Stimulated activated CD4-positive, alpha-beta T cell treated with anti-CD3 and anti-CD28 coated beads, Interleukin-1b, Interleukin-23, amount 100 ng/mL, for 24 hours (primary cell): ENCODE measurements at places on chromosomes 2 and 18.

- no peak for DNase-seq
These were observed 17.4 kb upstream of the HAAO start for GRCh38 chr2:42809819-42810120.

GRCh38 chr18:32847691-32848090, 74.9 kb upstream of the KLHL14 start:
- DNase-seq, result no peak

DNA sequence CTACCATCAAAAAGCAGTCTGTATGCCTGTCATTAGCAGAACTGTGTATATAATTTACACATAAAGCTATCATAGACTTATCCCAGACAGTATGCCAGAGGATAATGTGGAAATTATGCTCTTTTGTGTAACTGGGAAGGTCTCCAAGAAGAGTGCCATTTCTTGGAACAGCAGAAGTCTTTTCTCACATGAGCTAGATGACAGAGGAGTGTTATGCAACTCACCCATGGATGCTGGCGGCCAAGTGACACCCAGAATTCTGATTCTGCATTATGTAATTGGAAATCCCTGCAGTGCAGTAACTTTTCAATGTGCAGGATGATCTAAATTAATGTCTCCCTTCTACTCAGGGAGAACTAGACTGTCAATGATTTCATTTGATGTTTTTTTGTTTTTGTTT, 160.0 kb downstream of the UBE2E3 start:
- no peak for DNase-seq

- no peak for DNase-seq
These were observed 16.4 kb upstream of the CYS1 start for GRCh38 chr2:10096641-10097040.

- DNase-seq, result no peak
These were observed 54.1 kb downstream of the ESCO1 start for GRCh38 chr18:21546423-21546822.

GRCh38 chr2:100919316-100919715, 82.8 kb upstream of the RPL31 start:
- no peak for DNase-seq

- no peak for DNase-seq
These were observed 2.2 kb downstream of the LOXL3 start for GRCh38 chr2:74551530-74551929.

- no peak for DNase-seq
These were observed 3.2 kb downstream of the METTL4 start for GRCh38 chr18:2568129-2568528.

- no peak for DNase-seq
These were observed 52.1 kb downstream of the COPS8 start for GRCh38 chr2:237137626-237138323.

GRCh38 chr2:161233858-161234431, 73.7 kb downstream of the TANK start:
- no peak for DNase-seq

DNA sequence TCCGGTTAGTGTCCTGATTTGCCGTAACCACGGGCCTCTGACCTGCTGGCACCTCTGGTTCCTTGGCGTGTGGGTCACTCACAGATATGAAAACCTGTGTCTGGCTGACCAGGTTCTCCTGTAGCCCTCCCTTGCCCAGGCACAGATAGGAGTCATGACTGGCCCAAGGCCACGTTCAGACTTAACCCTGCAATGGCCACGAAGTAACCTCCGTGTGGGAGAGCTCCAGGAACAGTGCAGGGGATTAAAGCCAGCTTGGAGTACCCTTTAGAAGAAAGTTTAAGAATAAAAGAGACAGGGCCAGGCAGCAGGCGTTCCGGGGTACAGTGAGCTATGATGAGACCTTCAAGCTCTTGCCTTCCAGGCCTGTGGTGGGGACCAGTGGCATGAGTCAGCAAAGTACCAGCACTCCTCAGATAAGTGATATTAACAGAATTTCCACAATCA, 25.5 kb downstream of the CENPO start:
- no peak for DNase-seq

GRCh38 chr2:237637429-237638135, 10.2 kb downstream of the LRRFIP1 start:
- DNase-seq, result no peak

DNA sequence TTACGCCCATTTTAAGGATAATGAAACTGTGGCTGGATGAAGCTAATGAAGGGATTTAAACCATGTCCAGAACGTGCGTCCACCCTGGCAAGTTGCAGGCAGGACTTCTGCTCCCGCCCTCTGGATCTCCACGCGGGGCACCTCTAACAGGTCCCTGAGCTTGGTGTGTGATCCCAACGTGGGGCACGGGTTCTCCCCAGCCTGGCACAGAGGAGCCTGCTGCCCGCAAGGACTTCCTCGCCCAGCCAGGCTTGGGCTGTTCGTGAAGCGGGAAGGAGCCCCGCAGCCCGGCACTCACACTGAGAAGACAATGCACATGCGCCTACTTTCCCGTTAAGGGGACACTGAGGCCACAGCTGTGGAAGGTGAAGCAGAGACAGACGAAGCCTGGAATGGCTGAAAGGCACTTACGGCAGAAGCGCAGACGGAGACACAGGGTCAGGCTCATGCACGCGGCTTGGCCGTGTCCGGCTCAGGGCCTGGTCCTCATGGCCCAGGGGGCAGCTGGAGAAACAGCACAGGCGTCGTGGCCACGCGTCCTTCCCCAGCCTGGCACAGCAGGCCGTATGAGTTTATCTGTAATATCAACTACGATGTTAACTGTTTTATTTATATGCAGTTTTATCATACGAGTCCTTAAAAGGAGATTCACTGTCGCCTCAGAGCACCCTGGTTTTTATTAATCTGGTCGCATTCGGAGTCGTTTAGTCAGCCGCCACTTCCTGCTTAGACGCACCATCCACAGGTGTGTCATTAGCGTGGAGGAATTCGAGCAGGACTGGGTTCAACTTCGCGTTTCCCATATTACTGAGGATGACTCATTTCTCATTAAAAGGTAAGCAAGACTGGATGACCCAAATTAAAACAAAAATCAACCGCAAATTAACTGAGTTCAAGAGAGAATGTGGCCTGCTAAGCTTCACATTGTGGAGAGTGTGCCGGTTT, 835.9 kb downstream of the GALR1 start:
- DNase-seq, result no peak

DNA sequence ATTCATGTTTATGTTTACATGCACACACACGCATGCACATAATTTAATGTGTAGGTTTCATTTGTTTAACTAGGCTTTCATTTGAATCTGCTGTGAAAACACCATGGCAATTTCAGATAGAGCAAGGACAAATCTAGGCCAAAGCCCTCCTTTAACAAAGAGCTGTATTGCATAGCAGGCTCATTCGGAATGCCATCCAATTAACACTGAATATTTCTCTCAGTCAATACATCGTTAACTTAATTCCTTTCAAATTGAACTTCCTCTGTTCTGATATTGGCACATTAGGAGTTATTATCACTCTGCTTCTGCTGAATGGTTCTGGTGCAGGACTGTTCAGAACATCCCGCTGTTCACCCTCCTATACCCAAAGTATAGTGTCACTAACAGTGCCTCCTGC, 435.1 kb upstream of the CDH20 start:
- no peak for DNase-seq

GRCh38 chr2:57562495-57562894, 484.1 kb upstream of the VRK2 start:
- no peak for DNase-seq

DNA sequence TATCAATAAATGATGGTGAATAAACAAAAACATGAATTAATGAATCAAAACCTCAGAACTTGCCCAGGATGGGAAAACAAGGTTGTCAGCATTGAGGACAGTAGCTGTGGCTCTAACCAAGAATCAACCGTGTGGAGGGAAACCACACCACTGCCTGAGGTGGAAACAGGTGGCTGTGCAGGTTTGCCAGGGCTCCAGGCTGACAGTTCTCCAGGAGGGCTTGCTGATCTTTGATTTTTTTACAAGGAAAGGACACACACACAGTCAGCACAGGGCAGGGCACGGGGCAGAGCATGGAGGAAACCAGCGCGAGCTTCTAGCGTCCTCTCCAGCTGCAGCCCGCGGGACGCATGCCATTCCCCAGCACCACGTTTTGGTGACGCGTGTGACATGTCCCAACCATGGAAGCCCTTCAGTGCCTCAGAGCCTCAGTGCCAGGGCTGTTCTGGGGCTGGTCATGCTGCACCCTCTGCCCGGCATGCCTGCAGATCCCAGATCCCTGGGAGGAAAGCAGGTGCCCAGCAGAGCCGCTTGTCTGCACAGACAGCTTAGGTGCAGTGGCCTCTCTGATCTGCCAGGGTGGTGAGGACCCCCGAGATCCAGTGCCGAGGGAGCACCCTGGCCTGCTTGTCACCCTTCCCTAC, 15.8 kb upstream of the AGXT start:
- DNase-seq, result no peak

GRCh38 chr2:57880967-57881366, 165.6 kb upstream of the VRK2 start:
- no peak for DNase-seq

DNA sequence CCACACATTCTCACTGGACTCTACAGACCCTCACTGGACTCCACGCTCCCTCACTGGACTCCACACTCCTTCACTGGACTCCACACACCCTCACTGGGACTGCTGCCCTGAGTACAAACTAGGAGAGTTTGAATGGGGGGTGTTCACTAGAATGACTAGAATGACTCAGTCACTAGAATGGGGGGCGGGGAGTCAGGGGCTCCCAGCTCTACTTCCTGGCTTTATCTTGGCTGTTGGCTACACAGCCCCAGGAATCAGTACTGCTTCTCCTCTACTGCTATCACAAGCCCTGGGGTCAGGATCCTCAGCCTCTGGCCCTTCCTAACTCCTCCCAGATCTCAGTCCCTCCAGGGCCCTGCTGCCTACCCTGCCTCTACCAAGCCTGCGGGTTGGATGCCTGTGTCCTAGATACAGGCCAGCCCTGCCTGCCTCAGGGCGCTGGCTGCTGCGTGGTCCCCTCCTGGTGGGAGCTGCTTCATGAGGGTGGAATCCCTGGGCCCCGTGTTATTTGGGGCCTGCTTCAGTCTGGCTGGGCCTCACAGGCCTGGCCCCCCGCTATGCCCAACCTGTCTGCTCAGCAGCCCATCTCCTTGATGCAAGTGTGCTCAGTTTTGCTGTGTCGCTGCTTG, 7.8 kb downstream of the PTMA start:
- DNase-seq, result no peak

DNA sequence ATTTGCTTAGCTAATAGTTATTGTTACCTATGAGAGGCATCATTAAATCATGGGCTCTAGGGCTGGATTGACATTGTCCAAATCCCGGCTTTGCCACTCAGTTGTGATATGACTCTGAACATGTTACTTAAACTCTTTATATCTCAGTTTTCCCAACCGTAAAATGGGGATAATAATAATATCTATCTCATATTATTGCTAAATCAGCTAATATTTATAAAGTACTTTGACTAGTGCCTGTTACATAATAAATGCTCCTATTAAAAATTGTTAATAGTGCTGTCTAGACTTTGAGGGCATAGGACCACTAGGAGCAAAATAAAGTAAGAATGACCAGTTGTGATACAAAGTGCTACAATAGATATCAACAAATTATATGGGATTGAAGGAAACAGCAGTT, 376.3 kb upstream of the FIGN start:
- no peak for DNase-seq

GRCh38 chr2:233201258-233202013, 50.0 kb upstream of the ATG16L1 start:
- no peak for DNase-seq

DNA sequence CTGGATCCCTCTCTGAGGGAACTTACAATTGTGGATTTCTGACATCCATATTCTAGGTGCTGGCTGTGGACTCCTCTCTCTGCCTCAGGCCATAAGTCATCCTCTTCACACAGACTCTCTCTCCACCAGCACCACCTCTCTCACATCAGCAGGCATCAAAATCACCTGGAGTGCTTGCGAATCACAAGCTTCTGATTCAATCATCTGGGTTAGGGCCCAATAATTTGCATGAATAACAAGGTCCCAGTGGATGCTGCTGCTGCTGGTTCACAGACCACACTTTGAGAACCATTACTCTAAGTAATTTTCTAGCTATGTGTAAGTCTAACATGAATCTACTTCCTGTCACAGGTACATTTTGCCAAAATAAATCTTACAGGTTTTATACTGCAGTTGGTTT, 214.9 kb downstream of the DSEL start:
- no peak for DNase-seq

DNA sequence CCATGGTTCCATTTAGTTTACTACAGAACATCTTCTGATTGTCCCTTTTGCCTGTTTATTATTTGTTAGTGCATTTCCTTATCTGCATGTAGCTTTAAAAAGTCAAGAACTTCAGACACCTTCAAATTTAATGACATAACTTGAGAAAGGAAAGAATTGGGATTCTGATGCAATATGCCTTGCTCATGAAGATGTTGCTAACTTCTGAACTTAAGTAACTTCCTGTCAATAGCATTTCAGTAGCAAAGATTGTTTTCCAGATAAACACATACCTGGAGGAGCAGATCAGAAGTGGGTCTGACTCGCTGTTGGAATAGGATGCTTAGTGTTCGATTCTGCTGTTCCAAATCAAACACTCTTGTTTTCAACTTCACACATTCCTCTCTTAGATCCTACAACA, 190.2 kb upstream of the LYPD1 start:
- no peak for DNase-seq

DNA sequence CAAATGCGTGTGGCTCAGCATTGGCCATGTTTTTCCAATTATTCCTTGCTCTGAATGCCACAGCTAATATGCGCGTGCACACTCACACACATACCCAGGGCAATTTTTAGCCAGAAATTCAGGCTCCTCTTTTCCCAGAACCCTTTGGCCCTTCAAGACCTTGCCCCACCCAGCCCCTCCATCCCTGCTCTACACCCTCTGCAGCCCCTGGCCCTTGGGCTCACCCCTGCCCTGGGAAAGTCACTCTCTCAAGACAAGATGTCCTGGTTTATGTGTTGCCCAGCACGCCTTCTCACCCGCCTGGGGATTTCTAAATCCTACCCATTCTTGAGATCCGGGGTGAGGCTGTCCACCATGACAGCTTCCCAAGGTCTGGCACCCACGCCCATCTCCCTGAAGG, 319.7 kb downstream of the CYP26B1 start:
- DNase-seq, result no peak

- DNase-seq, result no peak
These were observed 48.7 kb downstream of the FMNL2 start for GRCh38 chr2:152383702-152384101.

- DNase-seq, result no peak
These were observed 33.8 kb upstream of the DNAJC10 start for GRCh38 chr2:182682210-182682609.

- DNase-seq, result no peak
These were observed 164.9 kb upstream of the ZFP36L2 start for GRCh38 chr2:43391201-43391877.

GRCh38 chr2:234448506-234449184, 48.2 kb downstream of the ARL4C start:
- DNase-seq, result no peak

- no peak for DNase-seq
These were observed 37.1 kb upstream of the CCDC93 start for GRCh38 chr2:118050974-118051373.

GRCh38 chr18:10284540-10285282, 169.7 kb upstream of the APCDD1 start:
- DNase-seq, result no peak
